Right lung (tissue), 10 donors: ENCODE measurements at places on chromosomes 4 and X.

GRCh38 chr4:85571008-85571407 lies 96.1 kb downstream of the ARHGAP24 start:
- DNase-seq, result no peak

- DNase-seq, result no peak
Measured at GRCh38 chrX:136674270-136674985, 26.5 kb downstream of the CD40LG start.

- no peak for DNase-seq
Measured at GRCh38 chr4:6239968-6240367, 29.7 kb upstream of the WFS1 start.

GRCh38 chr4:704198-704891 lies 1.3 kb upstream of the PCGF3 start:
- DNase-seq, result no peak

DNA sequence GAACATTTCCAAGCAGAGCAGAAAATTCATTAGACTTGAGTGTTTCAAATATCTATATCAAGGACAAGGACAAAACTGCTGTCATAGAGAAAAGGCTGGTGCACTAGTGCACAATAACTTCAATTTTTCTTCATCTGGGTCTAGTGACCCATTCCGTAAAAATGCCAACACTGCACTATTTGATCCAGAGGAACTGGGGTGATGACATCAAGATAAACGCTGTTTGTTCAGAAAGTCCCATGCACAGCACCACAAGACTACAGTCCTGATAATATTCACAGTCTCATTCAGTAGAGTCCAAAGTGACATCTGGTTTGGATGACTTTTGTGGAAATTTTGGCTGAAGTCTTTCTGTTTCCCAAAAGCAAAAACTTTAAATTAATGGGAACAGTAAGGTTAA lies 303.5 kb upstream of the GALNT7 start:
- no peak for DNase-seq

GRCh38 chrX:68087526-68087925 lies 345.8 kb downstream of the OPHN1 start:
- DNase-seq, result no peak

- DNase-seq, result no peak
Measured at GRCh38 chr4:107619066-107619465, 101.0 kb downstream of the PAPSS1 start.

DNA sequence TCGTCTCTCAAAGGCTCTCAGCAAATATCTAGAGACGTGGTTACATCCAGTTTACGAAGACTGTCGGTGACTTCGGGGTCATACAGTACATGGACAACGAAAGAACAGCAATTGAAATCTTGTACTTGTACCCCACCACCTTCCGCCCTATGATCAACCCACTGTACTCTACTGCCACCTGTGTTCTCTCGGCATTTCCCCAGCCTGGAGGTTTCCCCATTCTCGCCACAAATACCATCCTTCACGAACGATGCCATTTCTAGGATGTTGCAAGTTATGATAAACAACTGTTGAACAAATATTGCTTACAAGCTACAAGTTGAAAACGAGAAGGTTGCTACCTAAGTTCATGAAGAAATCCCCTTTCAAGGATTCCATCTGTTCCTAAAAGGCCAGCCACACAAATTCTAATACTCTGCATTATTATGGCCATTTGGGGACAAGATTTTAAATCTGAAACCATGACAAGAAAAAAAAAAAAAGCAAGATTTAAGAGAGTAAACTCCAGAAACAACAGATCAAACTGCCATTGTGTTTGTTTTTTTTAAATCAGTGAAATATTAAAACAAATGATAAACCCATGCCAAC lies 1.6 kb downstream of the APBB2 start:
- peak; percentile 46 for DNase-seq

GRCh38 chrX:6898371-6898770 lies 249.1 kb upstream of the STS start:
- DNase-seq, result peak; percentile 34

GRCh38 chr4:73650250-73650649 lies 30.0 kb upstream of the RASSF6 start:
- no peak for DNase-seq

DNA sequence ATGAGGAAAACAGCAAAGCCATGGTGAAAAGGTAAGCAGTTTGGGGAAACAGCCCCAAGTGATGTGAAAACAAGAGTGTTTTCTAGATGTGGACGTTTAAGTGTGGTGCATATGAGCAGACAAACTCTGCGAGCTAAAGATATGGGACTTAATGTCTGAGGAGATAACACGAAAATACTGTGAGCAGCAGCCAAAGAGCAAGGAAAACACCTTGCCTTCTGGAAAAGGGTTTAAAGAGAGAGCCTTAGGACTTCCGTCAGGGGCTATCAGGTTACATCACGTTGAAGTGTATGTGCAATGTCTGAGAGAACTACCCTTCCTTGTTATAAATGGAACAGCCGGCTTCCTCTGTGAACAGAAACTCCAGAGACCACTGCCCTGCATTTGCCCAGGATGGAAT lies 54.2 kb downstream of the LEF1 start:
- DNase-seq, result no peak

GRCh38 chr4:10347281-10347795 lies 109.9 kb downstream of the ZNF518B start:
- no peak for DNase-seq

DNA sequence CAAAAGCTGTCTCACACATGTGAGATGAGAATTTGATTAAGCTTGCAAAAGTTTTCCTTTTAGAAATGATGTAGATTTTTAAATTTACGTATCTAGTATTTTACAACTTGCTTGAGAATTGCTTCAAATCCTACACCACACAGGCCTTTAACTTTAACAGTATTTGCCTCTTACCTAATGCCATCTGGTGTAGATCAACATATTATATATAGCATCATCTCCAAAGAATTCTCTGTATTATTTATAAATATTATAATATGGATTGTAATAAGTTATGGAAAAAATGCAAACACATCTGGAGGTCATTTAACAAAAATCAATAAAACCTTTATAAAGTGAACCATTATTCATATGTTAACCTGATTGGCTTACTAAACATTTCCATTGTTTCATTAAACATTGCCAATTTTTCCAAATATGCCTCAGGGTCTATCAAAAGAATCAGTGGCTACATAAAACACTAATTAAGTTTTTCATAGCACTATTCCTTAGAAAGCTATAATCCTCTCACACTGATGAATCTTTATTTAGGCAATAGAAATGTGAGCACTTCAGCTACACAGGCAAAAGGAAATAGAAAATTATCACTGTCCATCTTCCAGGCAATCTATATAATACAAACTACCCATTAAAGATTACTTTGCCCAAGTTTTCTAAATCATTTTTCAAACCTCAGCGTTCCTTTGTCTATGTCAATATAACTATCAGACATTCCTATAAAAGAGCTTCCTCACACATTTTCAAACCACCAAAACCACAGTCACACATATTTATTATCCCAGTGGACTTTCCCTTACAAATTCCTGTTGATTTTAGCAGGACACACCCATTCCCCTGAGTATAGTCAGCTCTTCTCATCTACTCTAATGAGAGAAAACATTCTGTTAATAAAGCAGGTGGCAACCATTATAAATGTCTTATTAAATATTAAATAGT lies 83.5 kb upstream of the INTU start:
- DNase-seq, result no peak

- DNase-seq, result no peak
Measured at GRCh38 chrX:56281789-56282188, 49.6 kb downstream of the KLF8 start.

DNA sequence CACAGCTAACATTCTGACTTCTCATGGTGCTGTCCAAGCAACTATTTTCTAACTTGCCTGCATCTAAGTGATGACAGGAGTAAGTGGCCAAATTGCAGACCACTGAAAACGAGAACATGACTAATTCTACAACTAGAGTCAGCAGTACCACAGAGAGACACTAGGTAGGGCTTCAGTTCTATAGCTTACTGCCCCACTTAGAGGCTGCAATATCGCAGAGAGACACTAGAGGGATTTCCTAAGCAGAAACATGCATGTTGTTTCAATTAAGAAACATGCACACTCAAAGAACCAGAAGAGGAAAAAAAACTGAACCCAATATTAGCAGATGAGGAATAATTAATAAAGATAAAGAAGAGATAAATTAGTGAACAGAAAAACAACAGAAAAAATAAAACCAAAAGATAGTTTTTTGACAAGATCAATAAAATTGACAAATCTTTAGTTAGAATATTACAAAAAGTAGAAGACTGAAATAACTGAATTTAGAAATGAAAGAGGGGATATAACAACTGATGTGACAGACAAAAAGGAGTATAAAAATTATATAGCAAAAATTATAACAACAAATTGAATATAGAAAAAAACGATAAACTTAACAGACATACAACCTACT lies 100.8 kb downstream of the SPIN4 start:
- peak; percentile 51 for DNase-seq

DNA sequence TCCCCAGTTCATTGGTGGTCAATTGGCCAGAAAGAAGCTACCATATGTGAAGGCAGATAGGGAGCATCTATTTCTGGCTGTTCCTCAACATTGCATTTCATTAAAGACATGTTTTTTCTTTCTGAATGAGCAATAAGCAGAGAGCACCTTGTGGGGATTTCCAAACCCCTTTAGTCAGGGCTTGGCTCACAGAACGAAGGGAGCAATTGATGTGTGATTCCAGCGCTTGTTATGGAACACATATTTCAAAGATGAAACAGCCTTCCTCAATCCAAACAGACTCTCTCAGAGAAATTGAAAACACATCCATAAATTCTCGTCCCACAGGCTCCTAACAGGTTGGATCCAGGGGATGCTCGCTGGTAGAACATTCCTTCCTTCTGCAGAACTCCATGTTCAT lies 84.1 kb downstream of the CLCN4 start:
- DNase-seq, result no peak

DNA sequence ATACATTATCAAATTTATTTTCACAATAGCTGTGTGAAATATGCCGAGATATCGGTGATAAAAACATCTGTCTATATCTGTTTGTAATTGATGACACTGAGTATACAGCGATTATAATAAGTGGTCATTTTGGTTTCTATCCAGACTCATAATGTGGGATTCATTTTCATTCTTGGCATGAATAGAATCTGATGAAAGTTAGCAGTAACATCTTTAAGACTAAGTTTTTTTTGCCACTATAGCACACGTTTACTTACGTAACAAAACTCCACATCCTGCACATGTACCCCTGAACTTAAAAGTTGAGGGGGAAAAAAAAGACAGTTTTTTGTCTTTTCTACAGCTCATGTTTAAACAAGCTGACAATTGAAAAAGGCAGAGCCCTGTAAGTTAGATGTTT lies 86.4 kb downstream of the PPA2 start:
- no peak for DNase-seq
